ENCODE measurements at places on chromosomes 1 and 21.

DNA sequence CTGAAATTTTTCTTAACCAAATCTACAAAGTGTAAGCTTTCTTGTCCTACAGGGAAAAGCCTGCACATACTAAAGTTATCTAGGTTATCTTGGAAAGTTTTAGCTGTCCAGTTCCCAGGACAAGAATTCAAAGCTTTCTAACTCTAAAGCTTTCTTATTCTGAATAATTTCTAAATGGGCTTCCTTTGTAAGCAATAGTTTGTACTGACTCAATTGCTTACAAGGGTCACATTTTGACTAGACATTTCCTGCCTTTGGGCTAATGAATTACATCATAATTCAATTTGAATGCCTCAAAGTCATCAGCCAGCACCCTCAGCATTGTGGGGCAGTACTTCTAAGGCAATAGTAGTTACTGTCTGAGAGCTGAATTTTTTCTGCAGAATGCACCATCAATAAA lies 223.0 kb downstream of the LTN1 start:
- DNase-seq: no peak

GRCh38 chr1:170309389-170310013 lies 163.7 kb downstream of the NTMT2 start:
- DNase-seq: no peak

- no peak for DNase-seq
These were observed 54.3 kb upstream of the PCP4 start for GRCh38 chr21:39812983-39813382.

- no peak for DNase-seq
These were observed 7.3 kb upstream of the DISC1 start for GRCh38 chr1:231619257-231619634.

DNA sequence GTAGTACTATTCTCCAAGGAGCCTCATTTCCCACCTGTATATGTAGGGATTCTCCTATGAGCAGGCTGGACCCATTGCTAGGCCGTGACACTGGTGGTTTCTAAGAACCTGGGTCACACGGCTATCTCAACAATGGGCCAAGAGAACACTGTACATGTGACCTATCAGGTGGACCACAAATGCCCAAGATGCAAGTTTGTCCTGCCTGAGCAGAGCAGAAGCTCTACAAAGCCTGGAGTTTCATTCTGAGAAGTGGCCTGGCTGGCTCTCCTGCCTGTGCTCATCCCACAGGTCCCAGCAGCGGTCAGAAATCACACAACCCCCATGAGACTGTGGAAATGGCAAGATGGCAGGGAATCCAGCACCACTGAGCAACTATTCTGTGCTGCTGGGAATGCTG lies 17.2 kb downstream of the THEMIS2 start:
- no peak for DNase-seq

- DNase-seq: no peak
These were observed 1.8 kb downstream of the ERRFI1 start for GRCh38 chr1:8024329-8024728.

DNA sequence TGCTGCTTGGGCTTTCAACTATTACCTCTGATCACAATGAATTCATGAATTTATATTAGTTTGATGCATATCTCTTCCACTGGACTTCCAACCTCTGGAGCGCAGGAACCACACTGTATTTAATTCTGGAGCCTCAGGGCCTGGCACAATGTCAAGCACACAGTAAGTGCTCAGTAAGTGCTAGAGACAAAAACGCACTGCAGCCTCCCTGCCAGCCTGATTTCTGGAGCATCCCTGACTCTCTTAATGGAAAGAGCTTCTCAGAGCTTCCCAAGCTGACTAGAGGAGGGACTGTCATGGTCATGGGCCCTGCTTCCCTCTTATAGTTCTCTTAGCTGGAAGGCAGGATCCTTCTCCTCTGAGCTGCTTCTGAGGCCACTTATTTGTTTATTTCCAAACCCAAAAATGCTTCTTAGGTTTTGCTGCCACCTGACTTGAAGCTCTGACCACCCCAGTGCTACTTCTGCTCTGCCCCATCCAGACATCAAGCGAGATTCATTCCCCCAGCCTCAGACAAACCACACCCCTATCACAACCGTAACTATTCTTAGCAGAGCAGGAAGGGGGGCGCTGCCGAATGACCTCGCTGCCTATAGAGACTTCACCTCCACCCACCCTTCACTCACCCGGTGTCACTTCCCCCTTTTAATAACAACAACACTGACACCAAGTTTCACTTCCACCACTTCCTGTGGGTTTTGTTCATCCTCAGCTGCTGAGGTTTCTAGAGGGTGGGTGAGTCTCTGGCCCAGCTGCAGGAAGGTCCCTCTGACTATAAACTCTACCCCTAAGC lies 33.6 kb downstream of the NUAK2 start:
- DNase-seq: peak; percentile 60

DNA sequence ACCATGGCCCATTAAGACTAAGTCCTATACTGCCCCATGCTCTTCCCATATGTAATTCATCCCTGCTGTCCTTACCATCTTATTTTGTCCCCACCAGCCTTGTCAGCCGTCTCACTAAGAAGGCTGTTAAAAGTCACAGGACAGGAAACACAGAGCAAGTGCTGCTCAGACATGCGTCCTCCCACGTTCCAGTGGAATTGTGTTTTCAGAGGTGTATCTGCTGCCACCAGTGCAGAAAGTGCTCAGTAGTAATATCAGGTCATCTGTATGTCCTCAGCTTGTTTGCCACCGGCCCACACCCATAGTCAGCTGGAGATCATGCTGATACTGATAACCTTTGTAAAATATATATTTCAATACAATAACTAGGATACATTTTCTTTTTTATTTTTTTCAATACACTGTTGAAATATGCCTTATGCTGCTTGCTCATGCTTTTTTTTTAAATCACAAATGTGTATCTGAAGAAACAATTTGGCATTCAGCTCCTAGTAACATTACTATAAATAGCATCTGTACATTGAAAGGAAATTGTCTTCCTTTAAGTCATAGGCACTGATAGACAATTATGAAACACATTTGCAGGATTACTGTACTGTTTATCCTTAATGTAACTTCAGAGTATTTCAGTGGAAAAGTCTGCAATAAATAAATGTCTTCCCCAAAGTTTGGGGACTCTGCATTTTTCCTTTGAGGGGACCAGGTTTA lies 156.9 kb downstream of the EDEM3 start:
- no peak for DNase-seq

GRCh38 chr1:192689459-192689858 lies 53.5 kb downstream of the RGS13 start:
- no peak for DNase-seq

- DNase-seq: peak; percentile 49
These were observed 53.0 kb downstream of the IER5 start for GRCh38 chr1:181141431-181141910.

GRCh38 chr1:191929383-191929782 lies 228.9 kb upstream of the RGS18 start:
- DNase-seq: no peak

DNA sequence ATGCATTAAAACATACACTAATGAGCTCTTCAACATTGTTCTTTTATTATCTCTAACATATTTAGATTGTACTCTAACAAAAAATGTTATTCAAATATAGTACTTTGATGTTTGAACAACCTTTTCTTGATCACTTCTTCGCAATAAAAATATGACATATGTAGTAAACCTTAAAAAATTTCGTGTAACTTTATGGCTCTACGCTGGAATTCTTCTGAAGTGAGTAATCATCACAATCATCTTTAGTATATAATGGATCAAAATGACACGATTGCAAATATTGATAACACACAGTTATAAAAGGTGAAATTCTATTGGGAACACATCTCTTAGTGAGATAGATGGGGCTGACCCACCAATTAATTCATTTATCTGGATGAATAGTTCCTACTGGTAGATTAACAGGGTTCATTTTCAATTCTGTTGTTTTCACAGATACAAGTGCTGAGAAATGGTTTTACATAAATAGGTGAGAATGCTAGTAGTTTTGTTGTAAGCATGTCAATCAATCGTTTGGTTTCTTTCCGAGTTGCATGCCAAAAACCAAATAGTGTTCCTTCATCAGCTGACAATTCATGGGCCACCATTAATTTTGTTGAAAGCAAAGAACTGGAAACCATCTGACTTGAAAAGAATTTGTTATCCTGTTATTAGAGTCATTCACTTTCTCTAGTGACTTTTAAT lies 1.5 kb upstream of the ZMPSTE24 start:
- no peak for DNase-seq

- DNase-seq: no peak
These were observed 412.4 kb downstream of the DISC1 start for GRCh38 chr1:232038706-232039677.

DNA sequence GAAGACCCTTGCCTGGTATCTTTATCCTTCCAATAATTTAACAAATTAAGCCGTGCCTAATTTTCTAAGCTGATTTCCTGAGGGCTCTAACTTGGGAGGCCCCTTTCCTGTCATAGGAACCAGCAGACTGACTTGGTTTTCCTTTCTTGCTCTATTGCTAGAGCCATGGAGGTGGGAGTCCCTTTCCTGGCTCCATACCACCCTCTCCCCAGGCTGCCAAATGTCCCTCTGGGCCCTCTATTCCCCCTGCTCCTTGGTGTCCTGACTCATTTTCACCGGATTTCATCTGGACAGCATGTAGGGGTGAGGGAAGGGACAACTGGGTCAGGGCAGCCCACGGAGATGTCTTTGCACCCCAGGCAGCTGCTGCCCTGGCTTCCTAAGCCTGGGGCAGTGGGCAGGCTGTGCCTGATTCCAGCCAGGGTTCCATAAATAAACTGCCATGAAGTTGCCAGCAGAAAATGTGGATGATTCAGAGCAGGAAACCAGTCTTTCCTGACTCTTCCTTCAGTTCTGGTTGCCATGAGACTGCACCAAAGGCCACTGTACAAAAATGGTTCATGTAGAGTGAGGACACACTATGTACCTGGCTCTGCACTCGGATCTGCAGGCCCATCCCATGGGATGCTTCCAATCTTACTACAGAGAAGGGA lies 38.0 kb upstream of the SERBP1 start:
- DNase-seq: no peak

GRCh38 chr1:4029376-4029775 lies 129.3 kb upstream of the C1orf174 start:
- no peak for DNase-seq

GRCh38 chr1:6782151-6782550 lies 3.1 kb upstream of the CAMTA1 start:
- no peak for DNase-seq

DNA sequence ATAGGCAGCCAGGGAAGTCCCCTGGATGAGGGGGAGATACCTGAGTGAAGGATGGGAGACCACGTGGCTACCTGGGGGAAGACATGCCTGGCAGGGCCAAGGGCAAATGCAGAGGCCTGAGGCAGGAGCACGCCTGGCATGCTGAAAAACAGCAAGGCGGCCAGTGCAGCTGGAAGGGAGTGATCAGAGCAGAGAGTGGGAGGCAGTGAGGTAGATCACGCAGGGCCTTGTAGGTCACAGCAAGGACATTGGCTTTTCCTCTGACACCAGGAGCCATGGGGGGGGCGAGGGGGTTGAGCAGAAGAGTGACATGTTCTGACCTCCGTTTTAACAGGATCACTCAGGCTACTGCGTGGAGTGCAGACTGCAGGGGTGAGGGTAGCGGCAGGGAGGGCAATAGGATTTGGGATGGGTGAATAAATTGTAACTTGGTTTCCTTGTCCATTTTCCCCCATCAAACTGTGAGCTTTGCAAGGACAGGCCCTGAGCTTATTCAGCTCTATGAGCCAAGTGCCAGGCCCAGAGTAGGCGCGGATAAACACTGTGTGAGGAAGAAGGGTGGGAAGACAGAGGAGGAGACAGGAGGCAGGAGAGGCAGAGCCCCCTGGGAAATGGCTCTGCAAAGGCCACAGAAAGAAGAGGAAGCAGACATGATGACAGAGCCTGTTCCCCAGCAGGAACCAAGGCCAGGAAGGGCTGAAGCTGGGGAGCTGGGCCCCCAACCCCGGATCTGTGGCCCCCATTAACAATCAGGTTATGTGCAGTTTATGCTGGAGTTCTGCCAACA lies 16.6 kb downstream of the IFI6 start:
- DNase-seq: no peak

GRCh38 chr1:203464226-203464625 lies 11.4 kb upstream of the PRELP start:
- no peak for DNase-seq

- no peak for DNase-seq
These were observed 139.8 kb downstream of the AK5 start for GRCh38 chr1:77421504-77422233.

DNA sequence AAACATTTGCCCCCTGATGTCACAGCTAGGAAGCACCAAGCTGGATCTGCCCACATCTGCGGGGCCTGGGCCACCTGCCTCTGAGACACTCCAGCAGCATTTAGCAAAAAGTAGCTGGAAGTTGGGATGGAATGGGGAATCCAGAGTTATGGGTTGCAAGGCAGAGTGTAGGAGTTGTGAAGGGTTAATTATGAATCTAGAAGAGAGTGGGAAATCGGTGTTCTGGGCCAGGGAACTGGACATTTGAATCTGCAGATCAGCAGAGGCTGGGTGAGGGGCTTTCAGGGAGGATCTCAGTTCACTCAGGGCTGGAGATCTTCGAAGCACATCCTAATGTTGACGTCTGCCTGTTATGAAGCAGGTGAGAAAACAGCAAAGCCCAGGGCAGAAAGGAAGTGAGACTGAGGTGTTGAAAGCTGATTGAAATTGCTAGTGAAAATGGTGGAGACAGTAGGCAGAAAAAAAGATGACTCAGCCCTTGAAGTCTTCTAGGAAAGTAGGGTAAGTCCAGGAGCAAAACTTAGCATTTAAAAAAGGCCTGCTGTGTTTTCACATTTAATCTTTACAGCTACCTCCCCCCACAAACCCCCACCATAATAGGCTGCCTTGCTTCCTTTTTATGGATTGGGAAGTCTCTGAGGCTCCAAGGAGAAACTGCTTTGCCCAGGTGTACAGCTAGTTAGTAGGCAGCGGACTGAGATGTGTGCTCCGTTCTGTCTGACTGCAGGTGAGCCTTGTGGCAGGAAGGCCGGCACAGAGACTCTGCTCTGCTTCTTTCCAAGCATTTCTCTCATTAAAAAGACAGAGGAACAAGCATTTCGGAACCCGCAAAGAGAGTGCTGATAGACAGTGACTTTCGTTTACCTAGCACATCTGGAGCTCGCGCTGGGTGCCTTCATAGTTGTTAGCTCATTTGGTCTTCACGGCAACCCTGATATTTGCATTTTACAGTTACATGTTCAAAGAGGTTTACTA lies 7.2 kb downstream of the VANGL1 start:
- DNase-seq: no peak

- no peak for DNase-seq
These were observed 42.0 kb upstream of the CCDC27 start for GRCh38 chr1:3710251-3710650.

GRCh38 chr1:10530756-10531495 lies 56.2 kb downstream of the PEX14 start:
- no peak for DNase-seq
